Endothelial cell of umbilical vein (primary cell): ENCODE measurements at places on chromosomes 13 and 19.

- no peak for DNase-seq
Measured at GRCh38 chr19:8302357-8302691, 5.8 kb downstream of the CD320 start.

GRCh38 chr13:75258159-75258782, 223.7 kb downstream of the TBC1D4 start:
- peak; percentile 65 for DNase-seq

DNA sequence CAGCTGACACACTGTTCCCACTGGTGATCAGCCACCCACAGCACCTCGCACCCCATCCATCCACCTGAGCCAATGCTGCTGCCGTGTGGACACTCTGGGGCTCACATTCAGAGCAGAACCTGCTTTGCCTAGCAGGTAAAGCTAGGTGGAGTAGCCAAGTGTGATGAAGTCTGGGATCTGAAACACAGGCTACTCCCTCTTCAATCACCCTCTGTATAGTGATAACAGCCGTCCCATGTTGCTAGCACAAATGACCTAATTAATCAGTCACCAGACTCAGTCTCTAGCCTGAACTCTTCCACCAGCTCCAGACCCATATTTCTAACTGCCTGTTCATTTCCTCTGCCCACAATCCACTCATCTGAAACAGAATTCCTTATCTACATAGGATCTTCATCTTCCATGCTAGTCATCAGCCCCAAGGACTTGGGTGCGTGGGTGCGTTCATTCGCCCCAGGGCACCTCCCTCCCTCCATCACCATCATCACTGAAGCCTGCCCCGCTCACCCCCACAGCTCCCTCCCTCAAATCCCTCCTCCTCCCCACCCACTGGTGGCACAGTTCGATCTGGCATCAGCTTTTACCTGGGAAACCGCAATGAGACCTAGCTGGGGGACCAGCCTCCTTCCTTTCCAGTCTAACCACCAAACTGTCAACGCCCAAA, 19.8 kb downstream of the STK24 start:
- no peak for DNase-seq

DNA sequence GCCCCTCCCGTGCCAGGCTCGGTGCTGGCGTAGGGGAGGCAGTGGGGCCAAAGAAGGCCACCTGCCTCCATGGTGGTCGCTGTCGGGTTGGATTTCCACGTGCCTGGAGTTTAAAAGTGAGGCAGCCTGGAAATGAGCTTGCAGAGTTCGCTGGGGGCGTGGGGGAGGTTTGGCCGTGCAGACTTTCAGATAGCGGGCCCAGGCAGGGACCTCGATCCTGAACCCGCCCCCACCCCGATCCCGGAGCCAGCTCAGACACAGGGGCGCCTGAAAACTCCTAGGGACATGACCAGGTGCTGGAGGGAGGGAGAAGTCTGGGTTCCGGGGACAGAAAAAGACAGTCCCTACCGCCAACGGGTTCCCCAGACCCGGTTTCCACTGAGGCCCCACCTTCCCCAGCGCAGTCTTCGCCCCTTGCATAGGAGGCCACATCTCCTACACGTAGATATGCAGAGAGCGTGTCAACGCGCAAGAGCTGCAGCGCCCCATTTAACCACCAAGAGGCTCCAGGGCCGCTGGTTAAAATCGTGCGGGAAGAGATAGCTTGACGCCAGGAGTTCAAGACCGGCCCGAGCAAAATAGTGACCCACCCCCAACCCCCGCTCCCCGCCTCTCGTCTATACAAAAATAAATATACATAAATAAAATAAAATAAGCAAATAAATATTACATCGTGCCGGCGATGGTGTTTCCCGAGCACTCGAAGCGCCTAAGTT, 8.5 kb downstream of the CCDC8 start:
- DNase-seq = no peak

GRCh38 chr19:48492925-48493717, 18.5 kb downstream of the LMTK3 start:
- peak; percentile 97 for DNase-seq

DNA sequence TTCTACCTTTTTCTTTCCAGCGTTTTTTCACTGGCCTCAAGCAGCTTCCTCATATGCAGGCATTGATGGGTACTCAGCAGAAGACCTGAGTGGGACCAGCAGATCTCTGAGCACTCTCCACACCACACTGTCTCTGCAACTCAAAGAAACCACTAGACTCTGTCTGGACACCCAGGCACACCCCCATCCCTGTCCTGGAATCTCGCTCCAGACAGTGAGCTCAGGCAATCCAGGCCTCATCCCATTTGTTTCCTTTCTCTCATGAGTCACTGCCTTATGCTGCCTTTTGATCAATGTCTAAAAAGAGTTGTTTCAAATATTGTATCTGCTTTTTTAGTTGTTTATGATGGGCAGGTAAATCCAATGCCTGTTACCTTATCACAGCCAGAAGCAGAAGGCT, 19.7 kb upstream of the POP4 start:
- no peak for DNase-seq

- DNase-seq = peak; percentile 3
Measured at GRCh38 chr13:26759907-26760831, at the start of gene GPR12. GPR12 (minus strand) TSS chr13:26760786; CDS start chr13:26759827, 959 bp downstream.

GRCh38 chr13:53200498-53201453, 172.2 kb downstream of the OLFM4 start:
- DNase-seq = no peak

- peak; percentile 87 for DNase-seq
Measured at GRCh38 chr13:51230477-51231105, 8.4 kb downstream of the FAM124A start.

DNA sequence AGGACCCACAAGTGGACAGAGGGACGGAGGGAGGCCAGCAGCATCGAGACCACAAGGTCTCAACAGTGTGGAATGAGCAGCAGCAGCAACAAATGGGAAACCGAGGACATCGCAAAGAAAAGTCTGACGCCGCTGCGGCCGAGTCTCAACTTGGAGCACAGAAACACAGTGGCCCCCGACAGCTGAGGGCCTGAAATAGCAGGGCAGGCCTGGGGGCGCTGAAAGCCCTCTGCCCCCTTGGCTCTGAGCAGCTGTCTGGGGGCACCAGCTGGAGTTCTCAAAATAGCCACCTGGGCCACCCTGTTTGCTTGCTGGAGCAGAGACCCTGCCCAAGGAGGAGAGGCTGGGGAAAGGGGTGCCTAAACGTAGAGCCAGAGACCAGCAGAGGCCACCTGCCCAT, 5.9 kb upstream of the ISYNA1 start:
- no peak for DNase-seq

- DNase-seq = no peak
Measured at GRCh38 chr19:47542030-47542475, 27.2 kb upstream of the NAPA start.

- peak; percentile 62 for DNase-seq
Measured at GRCh38 chr13:97111756-97112155, 110.4 kb upstream of the MBNL2 start.

DNA sequence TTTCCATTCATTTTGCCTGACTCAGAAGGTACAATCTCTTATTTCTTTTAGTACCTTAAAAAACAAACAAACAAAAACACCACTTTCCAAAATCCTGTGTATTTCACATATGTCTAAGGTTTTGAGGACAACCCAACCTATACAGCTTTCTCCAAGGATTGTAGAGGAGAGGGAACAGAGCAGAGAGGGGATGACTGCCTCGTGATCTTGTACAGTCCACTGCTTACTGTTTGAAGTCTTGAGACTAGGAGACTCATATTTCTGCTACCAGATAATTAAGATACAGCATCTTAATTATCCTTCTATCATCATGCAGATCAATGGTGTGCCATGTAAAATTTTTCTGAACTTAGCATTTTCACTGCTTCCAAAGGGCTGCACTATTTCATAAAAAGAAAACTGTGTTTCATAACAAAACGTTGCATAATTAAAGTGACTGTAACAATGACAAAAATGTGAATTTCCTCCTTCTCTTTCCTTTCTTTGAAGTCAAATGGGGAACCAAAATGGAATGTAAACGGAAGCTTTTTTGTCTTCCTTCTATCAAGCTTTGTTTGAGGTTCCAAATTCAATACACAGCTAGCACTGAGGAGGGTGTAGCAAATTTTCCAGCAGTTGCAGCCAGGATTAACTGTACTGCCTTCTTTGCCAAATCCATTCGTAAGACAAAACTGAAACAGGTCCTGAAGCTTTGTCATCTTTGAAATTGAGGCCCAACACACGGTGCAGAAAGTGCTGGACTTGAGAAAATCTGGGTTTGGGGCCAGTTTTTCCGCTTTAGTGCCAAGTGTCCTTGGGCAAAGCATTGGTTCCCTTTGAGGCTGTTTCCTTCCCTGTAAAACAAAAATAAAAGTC, 34.9 kb upstream of the RCBTB2 start:
- peak; percentile 11 for DNase-seq

GRCh38 chr19:4347521-4347920, 4.2 kb downstream of the MPND start:
- no peak for DNase-seq

DNA sequence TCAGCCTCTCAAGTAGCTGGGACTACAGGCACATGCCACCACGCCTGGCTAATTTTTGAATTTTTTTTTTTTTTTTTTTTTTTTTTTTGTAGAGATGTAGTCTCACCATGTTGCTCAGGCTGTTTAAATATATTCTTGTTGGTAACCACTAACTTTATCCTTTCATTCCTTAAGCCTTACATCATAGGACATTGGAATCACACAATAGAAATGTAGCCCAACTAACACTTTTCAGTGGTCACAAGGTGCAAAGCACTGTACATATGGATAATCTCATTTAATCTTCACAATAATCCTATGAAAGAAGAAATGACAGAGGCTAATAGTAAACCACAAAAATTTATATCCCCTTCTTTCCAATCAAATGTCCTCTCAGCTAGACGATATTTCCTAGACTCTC, 417.8 kb upstream of the DACH1 start:
- no peak for DNase-seq

DNA sequence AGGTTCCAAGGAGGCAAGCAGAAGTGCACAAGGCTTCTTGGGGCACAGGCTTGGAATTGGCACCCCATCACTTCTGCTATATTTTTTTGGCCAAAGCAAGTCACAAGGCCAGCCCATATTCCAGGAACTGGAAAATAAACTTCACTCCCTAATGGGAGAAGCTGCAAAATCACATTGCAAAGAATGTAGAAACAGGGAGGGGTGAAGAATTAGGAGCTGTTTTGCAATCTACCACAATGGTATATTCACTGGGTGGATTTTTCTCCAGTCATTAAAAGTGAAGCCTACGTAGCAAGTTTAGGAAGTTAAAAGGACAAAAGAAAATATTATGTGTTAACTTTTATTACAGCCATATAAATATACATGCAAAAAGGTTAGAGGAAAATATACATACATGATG, 464.8 kb downstream of the COG6 start:
- DNase-seq = no peak

DNA sequence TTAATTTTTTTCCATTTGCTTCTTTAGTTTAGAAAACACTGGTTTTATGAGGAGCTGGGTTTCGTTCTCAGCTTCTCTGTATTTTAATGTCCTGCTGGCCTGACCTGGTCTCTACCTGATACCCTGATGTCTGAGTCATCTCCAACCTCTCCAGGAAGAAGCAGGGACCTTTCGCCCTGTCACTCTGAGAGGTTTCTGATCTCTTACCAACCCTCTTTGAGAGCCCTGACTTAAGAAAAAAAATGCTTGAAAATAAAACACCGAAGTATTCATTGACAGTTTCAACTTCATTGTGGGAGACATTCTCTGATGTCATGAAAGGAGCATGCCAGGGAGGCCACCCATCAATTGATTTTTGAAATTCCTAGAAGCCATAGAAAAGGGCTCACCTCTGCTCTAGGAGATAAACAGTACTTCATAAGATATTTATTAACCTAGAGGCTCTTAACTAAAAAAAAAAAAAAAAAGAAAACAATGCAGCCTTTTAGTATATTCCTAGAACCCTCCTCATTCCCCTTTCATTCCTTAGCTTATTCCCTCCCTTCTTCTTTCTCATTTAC, 234.8 kb downstream of the ENOX1 start:
- no peak for DNase-seq

GRCh38 chr19:11721681-11722080, 17.1 kb downstream of the ZNF823 start:
- DNase-seq = no peak

- DNase-seq = peak; percentile 91
Measured at GRCh38 chr19:20039203-20039723, at the start of gene ZNF682. ZNF682 (minus strand) TSS chr19:20039505; CDS start chr19:20039345, 160 bp downstream.

DNA sequence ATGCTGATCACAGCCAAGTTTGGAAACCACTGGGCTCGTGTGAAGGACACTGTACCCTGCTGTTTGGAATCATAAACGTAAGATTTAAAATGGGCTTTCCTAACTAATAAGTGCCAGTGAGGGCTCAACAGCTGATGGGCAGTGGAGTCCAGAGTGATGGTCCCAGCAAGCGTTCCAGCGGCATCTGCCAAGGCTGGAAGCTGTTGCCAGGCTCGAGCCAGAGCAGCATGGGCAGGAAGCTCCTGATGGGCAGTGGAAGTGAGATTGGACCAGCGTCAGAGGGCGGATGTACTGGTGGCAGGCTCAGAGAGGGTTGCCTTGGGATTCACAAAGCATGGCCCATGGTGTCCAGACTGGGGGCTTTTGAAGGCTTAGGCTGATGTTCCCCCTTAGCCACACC, 30.2 kb downstream of the COL4A2 start:
- DNase-seq = peak; percentile 22

GRCh38 chr13:90738881-90739280, 608.6 kb upstream of the MIR17HG start:
- no peak for DNase-seq

GRCh38 chr19:13766095-13766481, 1.8 kb downstream of the MRI1 start:
- DNase-seq = no peak

DNA sequence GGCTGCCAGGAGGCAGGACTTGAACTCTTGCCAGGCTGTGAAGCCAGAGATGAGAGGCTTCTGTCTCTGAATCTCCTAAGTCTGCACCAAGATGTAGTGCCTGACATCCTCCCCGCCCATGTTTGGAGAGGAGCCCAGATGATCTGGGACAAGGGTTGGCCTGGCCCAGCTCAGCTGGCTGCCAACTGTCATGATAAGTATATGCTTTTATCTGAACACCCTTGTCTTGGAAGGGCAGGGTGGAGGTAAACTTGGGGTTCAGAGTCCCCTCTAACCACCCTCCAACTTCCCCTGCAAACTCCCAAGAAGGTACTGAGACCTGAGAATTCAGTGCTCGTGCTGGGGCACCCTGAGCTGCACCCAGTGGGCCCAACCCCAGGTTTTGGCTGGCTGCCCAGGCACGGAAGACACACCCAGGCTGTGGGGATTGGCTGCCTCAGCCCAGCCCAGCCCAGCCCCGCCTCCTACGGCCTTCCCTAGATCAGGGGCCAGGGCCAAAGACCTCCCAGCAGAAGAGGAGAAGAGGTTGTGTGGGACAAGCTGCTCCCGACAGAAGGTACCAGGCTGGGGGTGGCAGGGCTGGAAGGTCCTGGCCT, at the start of gene CYP4F12:
Gene CYP4F12, plus strand, starts transcription at position 508 of the 596 bp plus-strand sequence. CDS start 443 bp downstream, outside the sequence.
- DNase-seq = no peak

- no peak for DNase-seq
Measured at GRCh38 chr19:38880882-38881609, 3.0 kb upstream of the RINL start.

- DNase-seq = no peak
Measured at GRCh38 chr13:74771964-74772363, 637.8 kb upstream of the KLF12 start.

DNA sequence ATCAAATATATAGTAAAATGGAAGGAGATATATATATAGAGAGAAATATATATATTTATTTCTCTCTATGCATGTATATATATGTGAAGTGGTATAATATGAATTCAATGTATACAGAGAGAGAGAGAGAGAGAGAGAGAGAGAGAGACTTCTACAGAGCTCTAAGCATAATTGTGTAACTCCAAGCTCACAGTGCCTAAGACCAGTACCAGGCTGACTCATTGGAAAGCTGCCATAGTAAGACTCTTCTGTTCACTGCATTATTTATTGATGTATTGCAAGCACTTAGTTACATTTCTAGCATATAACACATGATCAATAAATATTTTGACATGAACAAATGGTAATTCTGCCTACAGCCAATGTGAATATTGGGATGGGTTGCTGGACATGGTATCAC, 1734.7 kb downstream of the SLITRK1 start:
- DNase-seq = no peak
